Gastrocnemius medialis (tissue), 4 donors: ENCODE measurements at places on chromosomes 2 and 18.

DNA sequence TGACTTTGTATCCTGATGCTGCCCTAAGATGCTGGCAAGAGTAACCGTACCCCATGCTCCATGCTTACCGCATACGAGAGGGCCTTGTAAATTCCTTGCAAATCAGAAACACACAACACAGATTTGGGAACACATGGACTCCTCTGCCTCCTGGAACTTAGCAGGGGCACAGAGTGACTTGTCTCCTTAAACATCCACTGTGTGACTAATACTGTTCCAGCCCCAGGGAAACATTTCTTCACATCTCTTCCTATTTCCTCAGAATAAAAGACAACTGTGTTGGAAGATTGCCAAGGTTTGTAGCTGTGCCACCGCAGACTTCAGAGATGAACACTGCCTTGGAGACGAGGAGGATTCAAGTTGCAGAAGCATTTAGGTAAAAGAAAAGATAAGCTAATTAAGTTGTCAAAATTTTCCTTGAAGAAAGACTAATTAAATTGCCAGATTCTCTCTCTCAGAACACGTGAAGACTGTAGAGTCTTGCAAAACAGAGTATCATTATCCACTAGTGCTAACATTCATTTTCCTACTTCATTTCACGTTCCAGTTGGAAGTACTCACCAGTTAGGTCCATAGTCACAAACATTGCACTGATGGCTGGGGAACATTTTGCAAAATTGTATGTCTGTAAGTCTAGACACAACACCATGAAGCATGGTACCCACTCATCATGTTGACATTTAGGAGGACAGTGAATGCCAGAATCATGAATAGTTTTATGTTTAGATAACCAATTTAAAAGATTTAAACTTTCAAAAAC, 188.8 kb downstream of the TSN start:
- peak; percentile 22 for DNase-seq

DNA sequence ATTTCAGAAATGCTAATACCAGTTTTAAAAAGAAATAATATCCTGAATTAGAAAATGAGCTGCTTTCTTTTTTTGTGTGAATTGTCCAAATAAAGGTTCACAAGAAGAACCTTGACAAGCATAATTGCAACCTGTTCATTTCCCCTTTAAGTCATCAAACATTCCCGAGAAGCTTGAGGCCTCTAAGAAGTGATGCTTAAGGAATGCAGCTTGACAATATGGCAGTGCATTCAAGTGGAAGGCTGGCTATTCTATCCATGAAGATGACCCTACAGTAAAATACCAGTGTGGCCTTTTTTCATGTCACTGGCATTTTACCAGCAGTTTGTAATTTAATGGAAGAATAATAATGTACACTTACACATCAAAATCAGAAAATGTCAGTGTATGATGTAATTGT, 216.7 kb downstream of the CTNNA2 start:
- DNase-seq: no peak

DNA sequence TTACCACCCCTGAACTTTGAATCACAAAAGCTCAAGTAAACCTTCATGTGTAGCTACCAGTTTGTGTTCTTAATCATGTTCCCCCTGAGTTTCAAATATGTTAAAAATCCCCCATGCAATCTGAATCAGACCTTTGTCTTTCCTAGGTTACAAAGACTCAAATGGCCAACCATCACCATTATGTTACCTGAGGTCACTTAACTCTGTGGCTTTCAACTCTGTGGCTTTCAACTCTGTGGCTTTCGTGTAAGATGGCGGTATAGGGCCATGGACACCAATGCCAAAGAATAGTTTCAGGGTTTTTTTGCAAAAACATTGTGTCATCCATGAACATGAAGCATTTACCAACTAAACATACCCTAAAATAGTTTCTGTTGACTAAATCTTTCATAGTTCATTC, 6.7 kb downstream of the ERMN start:
- no peak for DNase-seq

GRCh38 chr2:199378948-199379650, 78.6 kb downstream of the SATB2 start:
- no peak for DNase-seq

DNA sequence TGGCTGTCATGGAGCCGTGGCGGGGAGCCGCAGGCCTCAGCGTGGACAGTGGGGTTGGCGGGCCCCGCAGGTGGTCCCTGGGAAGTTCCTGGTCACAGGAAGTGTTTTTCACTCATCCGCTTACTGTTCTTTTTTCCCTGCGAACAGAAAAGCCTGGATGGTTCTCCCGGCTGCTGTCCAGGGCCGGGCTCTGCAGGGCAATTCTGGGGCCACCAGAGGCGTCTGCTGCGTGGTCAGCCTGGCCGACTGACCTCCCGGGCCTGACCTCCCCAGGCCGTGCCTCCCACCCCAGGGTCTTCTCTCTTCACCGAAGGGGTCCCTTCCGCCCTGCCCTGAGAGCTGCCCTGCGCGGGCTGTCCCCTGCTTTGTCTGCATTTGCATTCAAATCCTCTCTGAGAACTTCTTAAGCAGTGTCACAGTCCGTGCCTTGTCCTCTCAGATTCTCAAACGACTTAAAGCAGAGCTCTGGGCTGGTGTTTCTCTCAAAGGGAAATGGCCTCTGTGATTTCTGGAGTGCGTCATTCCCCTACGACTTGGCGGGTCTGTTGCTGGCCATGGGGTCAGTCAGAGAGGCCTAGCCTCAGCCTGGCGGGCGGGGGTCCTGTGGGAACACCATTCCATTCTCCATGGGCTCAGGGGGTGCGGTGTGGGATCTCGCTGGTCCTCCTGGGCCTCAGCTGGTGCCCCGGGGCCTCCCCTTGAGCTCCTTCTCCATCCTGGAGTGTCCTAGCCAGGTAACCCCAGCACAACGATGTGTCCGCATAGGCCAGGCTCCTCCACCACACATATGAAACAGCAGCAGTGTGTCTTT, 38.3 kb downstream of the KLHL29 start:
- DNase-seq: no peak
